Stimulated activated naive CD8-positive, alpha-beta T cell treated with anti-CD3 and anti-CD28 coated beads, Interleukin-15, amount 100 ng/mL, for 72 hours (primary cell): ENCODE measurements at places on chromosomes 7 and 10.

DNA sequence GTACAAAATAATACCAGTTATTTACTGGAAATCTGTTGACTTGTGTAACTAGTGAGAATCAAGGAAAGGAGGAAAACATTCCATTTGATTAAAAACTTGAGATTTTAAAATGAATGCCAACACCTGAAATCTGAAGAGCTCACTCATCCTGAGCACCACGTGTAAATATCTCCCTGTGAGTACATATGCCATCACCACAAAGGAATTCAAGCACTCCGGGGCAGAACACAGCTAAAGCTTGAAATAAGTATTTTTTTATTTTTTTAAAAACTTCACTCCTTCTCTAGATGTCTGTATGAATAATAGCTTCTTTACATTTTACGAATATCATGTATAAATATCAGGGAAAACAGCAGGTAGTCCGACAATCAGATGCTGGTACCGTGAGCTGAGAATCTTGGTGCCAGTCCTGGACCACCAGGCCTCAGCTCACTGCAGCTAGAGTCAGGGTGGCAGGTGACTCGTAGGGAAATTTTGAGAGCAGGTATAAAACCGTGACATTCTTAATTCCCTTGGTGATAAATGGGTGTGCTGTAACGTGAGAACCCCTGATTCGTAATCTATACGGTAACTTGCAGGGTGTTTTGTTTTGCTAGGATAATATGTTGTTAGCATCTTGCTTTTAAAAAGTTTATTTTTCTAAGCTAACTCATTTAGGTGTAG, 12.7 kb downstream of the LMTK2 start:
- no peak for DNase-seq

DNA sequence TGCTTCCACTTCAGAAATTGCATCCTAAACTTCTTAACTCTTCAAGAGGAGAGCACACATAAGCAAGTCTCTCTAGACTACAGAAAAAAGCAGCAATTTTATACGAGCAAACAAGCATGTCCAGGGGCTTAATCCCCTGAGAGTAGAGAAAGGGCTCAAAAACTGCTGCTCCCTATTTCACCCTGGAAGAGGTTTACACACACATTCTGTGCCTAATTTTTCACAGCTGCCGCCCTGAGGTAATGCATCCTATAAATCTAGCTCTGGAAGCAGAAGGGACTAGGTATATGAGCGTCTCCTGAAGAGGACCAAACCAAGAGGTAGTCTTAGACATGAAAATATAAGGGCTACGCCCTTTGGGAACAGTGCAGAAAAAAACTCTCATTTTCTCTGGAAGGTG, 73.1 kb downstream of the CRPPA start:
- no peak for DNase-seq

DNA sequence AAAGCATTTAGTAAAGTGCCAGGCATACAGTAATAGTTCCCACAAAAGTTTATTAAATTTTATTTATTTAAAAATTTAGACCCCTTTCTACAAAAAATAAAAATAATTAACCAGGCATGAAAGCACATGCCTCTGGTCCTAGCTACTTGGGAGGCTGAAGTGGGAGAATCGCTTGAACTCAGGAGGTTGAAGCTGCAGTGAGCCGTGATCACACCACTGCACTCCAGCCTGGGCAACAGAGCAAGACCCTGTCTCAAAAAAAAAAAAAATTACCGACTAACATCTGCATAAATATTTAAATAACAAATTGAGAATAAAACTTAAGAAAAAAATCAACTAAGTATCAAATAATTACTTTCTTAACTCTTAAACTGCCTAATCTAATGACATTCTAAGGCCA, 64.3 kb upstream of the TRIM24 start:
- no peak for DNase-seq

GRCh38 chr10:49830016-49830415, 67.9 kb upstream of the OGDHL start:
- DNase-seq, result no peak

- DNase-seq, result no peak
Measured at GRCh38 chr7:103984050-103984449, 5.4 kb downstream of the RELN start.

DNA sequence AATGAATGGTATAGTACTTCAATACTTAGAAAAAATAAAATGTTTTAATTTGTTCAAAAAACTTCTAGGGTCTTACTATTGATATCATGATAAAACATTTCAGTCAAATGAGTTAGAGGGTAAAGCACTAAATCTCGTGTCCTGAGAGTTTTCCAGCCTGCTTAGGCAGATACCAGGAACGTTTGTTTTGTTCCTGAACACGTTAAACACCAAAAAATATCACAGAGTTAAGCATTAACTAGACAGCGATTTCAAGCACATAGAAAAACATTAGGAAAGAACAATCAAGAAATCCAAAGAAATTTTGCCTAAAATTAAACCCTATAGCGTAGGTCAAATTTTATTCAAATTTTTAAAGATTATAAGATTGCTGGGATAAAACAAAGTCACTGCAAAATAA, 204.6 kb upstream of the AGR3 start:
- no peak for DNase-seq

- no peak for DNase-seq
Measured at GRCh38 chr10:98246911-98247805, 20.8 kb downstream of the LOXL4 start.

DNA sequence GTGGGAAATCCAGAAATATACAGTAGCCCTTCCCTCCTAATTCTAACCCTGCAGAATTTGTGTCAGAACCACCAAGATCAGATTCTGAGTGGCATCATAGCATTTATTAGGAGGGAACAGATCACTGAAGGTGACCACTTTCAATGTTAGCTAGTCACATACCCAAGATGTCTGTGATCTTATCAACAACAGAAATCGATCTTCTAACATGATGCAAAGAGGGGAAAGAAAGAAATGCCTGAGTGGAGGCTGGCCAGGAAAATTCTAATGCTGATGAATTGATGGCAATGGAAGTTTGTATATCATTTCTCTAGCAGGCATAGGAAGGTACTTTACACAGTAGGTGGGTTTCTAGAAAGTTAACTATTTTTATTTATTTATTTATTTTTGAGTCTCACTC, 10.6 kb upstream of the SYPL1 start:
- DNase-seq, result no peak

- DNase-seq, result no peak
Measured at GRCh38 chr7:78071491-78072200, 273.1 kb downstream of the PHTF2 start.

GRCh38 chr7:102395873-102396709, at the start of gene PRKRIP1:
PRKRIP1 (plus strand) TSS chr7:102396363; CDS start chr7:102396412, 49 bp downstream.
- DNase-seq, result peak; percentile 85

GRCh38 chr7:101671371-101672356, 42.6 kb upstream of the MYL10 start:
- DNase-seq, result no peak

GRCh38 chr10:122519144-122519543, 41.4 kb upstream of the DMBT1 start:
- DNase-seq, result no peak

DNA sequence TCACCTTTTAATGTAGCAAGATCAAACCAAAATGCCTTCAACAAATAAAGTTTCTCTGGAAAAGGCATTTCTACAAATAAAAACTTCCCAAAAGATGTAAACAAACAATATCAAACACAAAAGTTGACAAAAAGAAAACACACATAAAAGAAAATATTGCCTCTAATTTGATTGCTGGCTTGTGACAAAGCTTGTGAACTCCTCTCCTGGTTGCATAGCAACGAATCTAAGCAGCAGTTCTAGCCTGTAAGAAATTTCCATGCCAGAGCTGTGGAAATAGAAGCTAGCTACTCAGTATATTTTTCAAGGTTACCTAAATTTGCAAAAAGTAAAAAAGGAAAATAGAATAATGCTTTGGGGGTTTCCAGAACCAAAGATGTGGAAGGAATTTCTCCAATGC, 173.9 kb upstream of the CDK1 start:
- no peak for DNase-seq

GRCh38 chr7:98641646-98642500, 24.8 kb downstream of the NPTX2 start:
- no peak for DNase-seq

DNA sequence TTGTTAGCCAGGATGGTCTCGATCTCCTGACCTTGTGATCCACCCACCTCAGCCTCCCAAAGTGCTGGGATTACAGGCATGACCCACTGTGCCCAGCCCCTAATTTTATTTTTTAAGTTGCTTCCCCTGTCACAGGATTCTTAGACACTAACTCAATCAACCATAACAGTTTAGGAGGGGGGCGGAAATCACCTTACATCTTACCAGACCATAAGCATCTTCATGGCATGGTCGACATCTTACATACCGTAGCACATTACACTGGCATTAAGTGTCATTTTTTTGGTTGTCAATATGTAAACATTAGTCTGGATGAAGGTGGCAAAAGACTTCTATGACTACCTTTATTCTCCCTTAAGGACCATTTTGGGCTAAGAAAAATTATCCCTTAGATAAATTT, 95.6 kb downstream of the TRIM24 start:
- DNase-seq, result no peak

- no peak for DNase-seq
Measured at GRCh38 chr7:11332865-11333228, 359.2 kb downstream of the PHF14 start.

DNA sequence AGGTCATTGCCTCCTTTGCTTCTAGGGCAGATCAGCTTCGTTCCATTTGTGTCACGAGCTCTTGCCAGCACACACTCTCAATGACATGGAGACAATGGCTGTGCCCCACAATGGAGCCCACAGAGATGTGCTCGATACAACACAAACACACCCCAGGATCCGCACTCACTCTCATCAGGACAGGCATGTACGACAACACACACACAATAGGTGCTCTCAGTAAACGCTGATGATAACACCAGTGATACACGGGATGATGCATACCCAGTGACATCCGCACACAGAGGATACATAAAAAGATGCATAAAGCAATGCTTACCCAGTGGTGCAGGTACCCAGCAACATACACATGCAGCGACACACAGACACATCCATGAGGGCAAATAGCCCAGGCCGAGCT, 61.2 kb upstream of the LBX1 start:
- DNase-seq, result no peak

GRCh38 chr7:151590071-151590849, 70.6 kb upstream of the RHEB start:
- no peak for DNase-seq

DNA sequence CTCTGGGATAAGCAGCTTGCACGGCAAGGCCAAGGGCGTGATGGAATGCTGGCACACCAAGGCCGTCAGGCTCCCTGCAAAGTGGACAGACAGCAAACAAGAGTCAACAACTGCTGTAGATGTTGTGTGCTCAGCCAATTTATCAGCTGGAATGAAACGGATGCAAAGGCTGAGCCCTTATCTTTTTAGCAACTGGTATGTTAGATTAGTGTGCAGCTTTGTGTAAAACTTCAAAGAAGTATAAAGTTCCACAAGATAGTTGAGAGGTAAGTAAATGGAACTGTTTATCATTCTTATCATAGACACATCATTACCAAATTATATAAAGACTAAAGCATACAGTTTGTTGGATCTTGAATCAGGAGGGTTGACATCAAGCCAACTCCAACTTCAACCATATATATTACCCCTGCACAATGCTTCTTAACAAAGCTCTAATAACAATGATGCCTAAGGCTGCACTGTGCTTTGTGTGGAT, 289.0 kb downstream of the TNS3 start:
- DNase-seq, result no peak

GRCh38 chr10:28788252-28788651, 110.9 kb downstream of the BAMBI start:
- peak; percentile 18 for DNase-seq

- DNase-seq, result peak; percentile 72
Measured at GRCh38 chr10:84540617-84541288, 212.4 kb downstream of the CCSER2 start.

DNA sequence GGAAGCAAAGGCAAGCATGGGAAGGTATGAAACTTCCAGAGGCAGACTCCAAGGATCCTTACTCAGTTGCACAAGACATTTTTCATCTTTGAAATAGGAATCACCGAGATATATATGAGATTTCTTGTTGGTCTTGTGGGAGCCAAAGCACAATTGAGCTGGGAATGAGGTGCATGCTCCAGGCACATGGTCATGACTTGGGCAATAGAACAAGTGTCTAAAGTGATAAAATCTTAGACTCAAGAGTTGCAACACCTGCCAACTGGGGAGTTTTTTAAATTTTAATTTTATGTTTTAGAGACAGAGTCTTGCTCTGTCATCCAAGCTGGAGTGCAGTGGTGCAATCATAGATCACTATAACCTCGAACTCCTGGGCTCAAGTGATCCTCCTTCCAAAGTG, 169.5 kb upstream of the ADCY1 start:
- no peak for DNase-seq

GRCh38 chr7:70285187-70285586, 686.9 kb downstream of the AUTS2 start:
- no peak for DNase-seq

DNA sequence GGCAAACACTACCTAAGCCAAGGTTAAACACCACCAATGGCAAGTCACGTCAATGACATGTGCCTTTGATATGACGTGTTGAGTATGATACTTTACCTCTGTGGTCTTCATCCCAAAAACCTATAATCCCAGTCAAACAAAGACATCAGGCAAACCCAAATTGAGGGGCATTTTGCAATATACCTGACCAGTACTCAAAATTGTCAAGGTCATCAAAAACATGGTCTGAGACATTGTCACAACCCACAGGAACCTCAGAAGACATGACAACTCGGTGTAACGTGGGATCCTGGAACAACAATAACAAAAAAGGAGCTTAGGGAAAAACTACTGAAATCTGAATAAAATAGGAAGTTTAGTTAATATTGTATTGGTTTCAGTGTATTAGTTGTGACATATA, 7.2 kb downstream of the FAM237B start:
- no peak for DNase-seq

DNA sequence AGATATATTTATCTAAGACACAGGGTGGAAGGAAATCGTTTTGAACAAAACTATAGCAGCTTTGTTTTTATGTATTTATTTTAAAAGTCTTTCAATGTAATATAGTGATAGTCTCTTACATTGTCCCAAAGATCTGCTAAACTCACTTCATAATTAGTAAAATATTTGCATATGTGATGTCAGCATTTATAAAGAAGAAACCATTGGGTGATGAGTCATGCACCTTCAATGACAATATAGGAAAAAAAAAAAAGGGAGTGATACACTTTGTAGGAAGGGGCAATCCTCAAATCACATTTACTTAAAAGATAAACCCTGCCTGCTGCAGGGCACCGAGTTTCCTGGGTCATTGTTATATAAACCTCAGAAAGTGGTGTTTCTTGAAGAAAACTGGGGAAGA, 112.4 kb upstream of the SEMA3C start:
- DNase-seq, result no peak

DNA sequence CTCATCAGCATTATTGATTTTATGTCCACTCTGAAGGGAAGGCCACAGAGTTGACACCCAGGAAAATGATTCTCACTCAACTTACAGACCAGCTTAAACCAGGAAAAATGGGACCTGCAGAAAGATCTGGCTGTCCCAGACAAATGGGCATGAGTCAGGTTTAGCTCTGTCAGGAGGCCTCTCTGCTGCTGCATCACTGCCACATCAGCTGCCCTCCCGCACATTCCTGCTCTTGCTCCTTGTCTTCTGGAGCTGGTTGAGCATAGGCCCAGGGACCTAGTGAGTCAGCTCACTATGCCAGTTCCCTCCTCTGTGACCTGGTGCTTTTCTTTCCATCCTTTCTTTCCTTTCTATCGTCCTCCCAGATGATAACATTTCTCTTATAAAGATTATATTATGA, 18.8 kb upstream of the SMNDC1 start:
- no peak for DNase-seq
